ENCODE measurements at places on chromosomes 16 and 17.

DNA sequence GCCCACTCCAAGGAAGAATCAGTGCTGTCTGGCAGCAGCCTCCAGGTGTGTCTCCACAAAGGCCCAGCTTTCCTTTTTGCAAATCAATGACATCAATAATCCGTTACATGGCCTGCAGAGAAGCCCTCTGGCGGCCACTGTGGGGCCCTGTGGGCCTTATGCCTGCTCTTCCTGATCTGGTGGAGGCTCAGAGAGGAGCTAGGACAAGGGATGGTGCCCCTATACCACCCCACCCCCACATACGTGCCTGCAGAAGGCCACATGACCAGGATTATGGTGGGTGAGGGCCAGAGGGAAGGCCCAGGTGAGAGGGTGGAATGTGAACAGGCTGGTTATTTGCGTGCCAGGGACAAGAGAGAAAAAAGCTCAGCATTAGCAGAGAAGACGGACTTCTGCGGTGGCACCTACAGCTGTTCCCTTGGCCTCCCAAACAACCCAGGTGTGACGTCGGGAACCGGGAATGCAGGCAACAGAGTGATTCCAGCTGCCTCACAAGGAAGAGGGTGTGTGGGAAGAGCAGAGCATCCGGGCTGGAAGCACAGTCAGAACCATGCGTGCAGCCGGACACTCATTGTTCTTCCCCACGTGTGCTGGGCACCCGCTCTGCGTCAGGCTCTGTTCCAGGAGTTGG lies 22.5 kb downstream of the EIF4A3 start:
- DNase-seq: peak; percentile 47

GRCh38 chr17:15485045-15485444 lies 17.6 kb upstream of the CDRT4 start:
- DNase-seq: no peak

DNA sequence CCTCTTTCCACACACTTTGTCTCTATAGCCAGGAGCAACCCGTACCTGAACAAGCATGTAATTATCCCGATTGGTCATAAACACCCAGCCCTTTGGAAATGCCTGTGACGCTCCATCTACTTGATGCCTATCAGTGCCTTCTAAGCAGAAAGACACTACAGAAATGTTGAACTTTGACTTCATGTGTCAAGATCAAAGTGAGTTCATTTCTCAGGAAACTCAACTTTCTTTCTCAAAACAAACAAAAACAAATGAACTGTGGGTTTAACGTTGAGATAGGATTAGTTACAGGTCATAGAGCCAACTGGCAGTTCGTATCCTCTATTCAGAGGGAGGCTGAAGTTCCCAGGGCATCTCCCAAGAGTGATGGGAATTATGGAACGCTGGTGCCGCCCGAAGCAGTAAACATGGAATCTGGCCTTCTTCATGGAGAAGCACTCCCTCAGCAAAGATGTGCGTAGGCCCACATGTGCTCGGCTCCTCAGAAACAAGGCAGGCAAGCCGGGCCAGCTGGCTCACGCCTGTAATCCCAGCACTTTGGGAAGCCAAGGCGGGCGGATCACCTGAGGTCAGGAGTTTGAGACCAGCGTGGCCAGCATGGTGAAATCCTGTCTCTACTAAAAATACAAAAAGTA lies 9.5 kb downstream of the SLC6A4 start:
- no peak for DNase-seq

DNA sequence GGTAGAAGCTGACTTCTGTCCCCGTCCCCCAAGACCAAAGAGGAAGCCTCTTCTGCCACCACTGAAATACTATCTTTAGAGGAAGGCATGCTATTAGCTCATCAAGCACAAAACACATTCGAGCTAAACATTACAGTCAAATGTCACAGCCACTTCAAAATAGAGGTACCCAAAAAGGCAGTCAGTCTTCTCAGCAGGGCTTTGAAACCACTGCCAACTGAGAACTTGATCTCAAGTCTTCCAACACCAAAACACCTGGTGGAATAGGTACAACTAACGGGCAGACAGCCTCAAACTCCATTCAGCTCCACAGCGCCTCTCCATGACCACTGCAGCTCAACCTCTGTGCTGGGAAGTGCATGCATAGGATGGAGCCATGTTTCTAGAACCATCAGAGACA lies 36.0 kb downstream of the ZFHX3 start:
- no peak for DNase-seq

DNA sequence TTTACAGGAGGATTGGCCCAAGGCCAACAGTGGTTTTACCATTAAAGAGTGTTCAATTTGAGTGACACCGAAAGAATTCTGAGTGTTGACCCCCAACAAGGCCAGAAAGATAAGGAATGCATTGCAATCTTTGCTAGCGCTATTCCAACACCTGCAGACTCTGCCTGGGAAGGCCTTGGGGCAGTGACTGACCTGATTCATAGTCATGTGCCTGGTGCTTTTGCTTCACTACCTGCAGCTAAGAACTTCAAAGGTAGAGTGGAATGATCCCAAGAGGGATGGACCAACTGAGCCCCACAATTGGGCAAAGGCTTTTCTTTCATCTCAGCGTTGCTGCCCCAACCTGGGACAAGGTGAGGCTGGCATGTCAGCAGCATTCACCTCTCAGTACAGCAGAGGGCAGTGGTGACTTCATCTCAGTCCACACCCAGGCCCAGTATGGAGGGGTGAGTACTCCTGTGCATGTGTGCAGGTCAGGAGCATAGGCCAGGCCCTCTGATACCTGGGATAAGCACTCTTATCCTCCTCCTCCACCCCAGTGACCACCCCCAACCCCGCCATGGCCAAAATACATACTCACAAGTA lies 149.6 kb upstream of the GNAO1 start:
- DNase-seq: peak; percentile 19

- DNase-seq: peak; percentile 41
Observed at GRCh38 chr17:74959826-74960515, 12.6 kb downstream of the HID1 start.

DNA sequence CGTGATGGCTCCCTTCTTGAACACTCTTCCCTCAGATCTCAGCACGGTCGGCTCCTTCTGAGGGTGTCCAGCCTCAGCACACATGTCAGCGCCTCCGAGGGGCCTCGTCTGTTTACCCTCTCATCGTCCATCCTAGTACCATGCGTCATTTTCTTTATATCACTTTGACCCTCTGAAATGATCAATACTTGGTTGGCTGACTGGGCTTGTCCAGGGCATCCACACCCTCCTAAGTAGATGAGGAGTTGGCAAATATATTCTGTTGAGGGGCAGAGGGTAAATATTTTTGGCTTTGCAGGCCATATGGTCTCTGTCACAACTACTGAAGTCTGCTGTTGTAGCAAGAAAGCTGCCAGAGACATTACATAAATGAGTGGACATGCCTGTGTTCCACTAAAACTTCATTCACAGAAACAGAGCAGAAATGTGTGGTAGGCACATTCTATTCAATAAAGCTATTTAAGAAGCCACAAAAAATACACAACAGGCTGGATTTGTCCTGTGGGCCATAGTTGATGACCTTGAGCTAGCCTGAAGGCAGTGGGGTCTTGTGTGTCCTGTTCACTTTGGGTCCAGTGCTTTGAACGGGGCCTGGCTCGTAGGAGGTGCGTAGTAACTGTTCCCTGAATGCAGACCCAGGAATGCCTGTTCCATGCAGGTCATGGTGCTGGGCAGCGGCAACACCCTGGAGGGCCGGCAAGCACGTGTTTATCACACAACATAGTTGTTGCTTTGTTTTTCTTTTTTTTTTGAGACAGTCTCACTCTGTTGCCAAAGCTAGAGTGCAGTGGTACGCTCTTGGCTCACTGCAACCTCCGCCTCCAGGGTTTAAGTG lies 185.8 kb downstream of the SNX29 start:
- DNase-seq: no peak

DNA sequence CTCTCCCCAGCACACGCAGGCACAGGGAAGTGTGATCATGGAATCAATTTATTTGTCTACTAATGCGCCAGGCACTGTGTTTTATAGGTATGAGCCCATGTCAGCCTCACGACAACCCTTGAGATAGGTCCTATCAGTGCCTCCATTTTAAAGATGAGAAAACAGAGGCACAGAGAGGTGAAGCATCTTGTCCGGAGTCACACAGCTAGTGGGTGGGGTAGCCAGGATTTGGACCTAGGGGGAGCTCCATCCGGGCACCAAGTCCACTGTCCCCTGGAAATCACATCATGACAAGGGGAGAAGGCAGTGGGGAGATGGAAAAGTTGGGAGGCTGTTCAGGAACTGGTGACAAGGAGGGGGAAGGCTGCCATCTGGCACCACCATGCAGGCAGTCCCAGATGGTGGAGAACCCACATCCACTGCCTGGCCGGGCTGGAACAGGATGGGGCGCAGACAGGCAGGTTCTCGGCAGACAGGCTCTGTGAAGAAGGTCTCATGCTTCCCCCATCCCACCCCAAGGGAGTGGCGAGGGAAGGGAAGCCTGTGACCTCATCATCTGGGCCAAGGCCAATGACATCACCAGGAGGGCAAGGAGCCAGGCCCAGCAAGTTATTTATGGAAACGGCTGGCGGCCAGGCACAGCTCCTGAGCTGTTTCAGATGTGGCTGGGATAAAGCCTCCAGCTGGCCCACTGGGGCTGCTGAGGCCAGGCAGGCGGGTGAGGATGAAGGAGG lies 126.0 kb upstream of the SDK2 start:
- peak; percentile 95 for DNase-seq

DNA sequence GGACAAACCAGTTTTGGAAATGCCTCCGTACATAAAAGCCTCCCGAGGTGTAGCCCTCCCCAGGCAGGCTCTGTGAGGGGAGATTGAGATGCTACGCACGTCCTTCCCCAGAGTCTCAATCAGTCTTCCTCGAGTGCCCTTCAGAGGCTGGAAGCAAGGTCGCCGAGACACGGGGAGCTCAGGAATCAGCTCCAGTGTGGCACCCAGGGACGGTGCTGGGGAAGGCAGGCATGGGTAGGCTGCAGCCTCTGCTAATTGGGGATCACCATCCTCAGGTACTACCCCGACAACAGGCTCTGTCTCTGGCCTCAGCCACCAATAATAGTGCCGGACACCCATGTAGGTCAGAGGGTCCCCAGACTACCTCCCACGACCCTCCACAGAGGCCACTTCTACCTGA lies 28.1 kb upstream of the GSG1L start:
- DNase-seq: no peak

GRCh38 chr16:89583197-89583894 lies 7.8 kb downstream of the CPNE7 start:
- no peak for DNase-seq

DNA sequence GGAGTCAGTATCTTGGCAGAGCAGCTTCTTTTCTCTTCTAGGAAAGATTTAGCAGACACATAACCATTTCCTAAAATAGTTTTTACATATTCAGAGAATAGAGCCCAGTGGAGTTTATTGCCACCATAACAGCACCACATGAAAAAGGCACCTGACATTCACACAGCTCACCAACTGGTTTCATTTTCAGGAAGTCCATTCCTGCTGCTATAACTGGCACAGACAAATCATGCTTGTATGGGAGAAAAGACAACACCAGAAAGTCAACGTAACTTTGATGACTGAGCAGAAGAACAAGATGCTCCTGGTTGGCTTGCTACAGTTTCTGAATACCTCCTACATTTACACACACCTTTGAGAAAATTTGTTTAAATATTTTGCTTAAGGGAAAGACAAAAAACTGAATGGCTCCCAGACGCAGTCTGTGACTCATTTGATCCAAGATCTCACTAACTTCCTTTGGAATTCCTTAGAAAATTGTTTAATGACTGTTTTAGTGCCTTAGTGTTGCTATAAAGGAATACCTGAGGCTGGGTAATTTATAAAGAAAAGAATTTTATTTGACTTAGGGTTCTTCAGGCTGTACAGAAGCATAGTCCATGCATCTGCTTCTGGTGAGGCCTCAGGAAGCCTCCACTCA lies 1380.6 kb downstream of the CDH8 start:
- DNase-seq: no peak

- DNase-seq: no peak
Observed at GRCh38 chr17:2034806-2035540, 5.0 kb downstream of the DPH1 start.

DNA sequence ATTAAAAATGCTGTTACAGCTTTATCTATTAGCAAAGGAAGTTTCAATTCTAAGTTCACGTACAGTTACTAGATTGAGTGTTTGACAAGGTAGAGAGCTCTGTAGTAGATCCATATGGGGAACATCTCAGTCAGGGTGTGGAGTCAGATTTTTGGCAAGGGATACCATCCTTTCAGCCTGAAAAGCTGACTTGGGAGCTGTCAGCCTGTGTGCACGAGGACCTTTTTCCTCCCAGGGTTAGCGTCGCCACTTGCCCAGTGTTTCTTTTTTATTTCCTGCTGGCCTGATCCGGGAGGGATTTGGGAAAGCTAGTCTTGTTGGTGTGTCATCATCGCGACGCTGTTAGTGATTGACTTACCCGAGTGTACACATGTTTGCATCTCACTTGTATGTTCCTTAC lies 29.5 kb downstream of the WWOX start:
- DNase-seq: no peak

GRCh38 chr16:13049688-13050087 lies 148.3 kb downstream of the SHISA9 start:
- no peak for DNase-seq
